ENCODE measurements at places on chromosomes 5 and 9. TPM values are rescaled to one million over a fixed set of nuclear protein-coding genes. Genes with fewer than 3 reads are reported as not detected.

PCDHGA7 gene
- total RNA-seq: 3.7 TPM

DAB2IP gene
- total RNA-seq: 6.1 TPM

HNRNPA0 gene
- total RNA-seq: 8.2 TPM

LHX3 gene
- not detected for total RNA-seq

IL5 gene
- total RNA-seq: not detected

SPATA31E1 gene
- not detected for total RNA-seq

TMEM174 gene
- total RNA-seq: not detected

CACNA1B gene
- total RNA-seq: under 0.01 TPM

CYLC2 gene
- total RNA-seq: not detected

CDC25C gene
- total RNA-seq: 1.1 TPM

TSC1 gene
- total RNA-seq: 26.5 TPM

PCDHB2 gene
- 6.5 TPM for total RNA-seq

RPL37 gene
- total RNA-seq: 537 TPM

SLC4A9 gene
- not detected for total RNA-seq

CDC20B gene
- 0.56 TPM for total RNA-seq

BRINP1 gene
- 0.56 TPM for total RNA-seq

ARSK gene
- 33.8 TPM for total RNA-seq

SPATA6L gene
- 0.38 TPM for total RNA-seq

HMCN2 gene
- total RNA-seq: under 0.01 TPM

GHR gene
- 2.8 TPM for total RNA-seq

DIRAS2 gene
- total RNA-seq: not detected

IARS1 gene
- 314 TPM for total RNA-seq

CNTNAP3B gene
- 18.9 TPM for total RNA-seq

TMEM232 gene
- 4.8 TPM for total RNA-seq

PCDHB9 gene
- 0.56 TPM for total RNA-seq

PCDHA9 gene
- total RNA-seq: under 0.01 TPM
